ENCODE measurements at places on chromosomes 1 and 21.

- no peak for DNase-seq
These were observed 184.3 kb downstream of the NEGR1 start for GRCh38 chr1:72097851-72098570.

- DNase-seq, result no peak
These were observed 19.8 kb downstream of the ATP1A1 start for GRCh38 chr1:116392717-116393404.

- DNase-seq, result no peak
These were observed 177.3 kb downstream of the ZSCAN20 start for GRCh38 chr1:33649759-33650158.

DNA sequence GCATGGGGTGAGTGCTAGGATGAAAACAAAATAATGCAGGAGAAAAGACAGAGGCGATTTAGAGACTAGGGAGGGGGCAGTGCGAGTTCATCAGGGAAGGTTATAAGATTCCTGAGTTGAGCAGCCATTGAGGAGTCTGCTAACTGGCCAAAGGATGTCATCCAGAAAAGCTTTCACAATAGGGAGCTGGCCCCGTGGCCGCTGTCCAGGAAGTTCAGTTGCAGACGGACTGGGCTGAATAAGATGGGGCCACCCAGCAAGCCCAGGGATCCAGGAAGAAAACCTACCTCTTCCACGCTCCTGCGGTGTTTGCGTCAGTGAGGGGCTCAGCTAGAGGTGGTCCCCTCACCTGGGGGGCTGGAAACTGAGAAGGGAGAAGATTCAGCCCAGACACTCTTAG is 4.0 kb upstream of the PKP1 start:
- DNase-seq, result no peak

DNA sequence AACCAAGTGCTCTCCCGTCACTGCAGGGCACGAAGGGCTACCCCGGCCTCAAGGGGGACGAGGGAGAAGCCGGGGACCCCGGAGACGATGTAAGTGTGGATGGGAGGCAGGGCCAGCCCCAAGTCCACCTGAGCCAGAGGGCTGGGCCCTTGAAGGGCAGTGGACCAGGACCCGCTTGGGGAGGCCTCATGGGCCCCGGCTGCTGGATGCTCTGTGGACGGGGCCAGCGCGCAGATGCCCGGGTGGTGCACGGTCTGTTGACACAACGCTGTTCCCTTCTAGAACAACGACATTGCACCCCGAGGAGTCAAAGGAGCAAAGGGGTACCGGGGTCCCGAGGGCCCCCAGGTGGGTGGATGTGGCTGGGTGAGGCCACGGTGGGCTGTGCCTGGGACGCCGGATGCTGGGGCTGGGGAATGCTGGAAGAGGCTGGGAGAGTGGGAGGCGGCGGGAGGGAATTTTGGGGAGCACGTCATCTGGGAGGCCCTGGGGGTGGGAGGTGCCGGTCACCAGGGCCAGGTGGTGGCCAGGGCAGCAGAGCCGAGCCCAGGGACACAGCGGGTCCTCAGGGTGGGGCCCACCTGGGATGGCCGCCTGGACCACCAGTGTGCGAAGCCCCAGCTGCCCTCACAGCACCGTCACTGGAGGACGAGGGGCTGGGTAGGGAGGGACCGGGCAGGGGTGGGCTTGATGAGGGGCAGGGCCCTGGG is 17.5 kb downstream of the COL6A1 start:
- DNase-seq, result no peak

DNA sequence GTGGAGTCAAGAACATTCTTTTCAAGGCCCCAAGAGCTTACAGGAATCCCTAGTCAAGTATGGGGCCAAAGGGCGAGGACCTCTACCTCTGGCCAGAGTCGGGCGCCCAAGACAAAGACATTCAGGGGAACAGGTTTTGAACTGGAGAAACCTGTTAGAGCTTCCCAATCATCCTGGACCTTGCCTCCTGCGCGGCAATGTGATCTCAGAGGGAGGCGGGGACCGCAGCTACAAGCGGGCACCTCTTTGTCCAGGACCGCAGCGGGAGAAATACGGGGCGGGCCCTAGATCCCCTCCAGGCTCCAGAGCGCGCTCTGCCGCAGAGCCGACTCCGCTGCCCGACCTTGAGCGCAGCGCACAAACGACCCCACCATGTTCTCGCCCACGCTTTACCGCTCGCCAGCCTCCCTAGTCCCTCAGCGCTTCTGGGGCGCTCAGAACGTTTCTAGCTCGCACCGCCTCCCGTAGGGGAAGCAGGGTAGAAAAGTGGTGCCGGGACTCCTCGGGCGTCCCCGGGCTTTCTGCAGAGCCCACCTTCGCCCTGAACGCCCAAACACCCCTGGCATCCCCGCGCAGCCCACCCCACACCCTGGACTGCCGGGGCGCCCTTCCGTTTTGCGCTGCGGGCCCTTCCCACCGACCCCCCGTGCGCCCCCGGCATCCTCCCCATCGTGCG is 28.1 kb downstream of the RABIF start:
- DNase-seq, result peak; percentile 55

DNA sequence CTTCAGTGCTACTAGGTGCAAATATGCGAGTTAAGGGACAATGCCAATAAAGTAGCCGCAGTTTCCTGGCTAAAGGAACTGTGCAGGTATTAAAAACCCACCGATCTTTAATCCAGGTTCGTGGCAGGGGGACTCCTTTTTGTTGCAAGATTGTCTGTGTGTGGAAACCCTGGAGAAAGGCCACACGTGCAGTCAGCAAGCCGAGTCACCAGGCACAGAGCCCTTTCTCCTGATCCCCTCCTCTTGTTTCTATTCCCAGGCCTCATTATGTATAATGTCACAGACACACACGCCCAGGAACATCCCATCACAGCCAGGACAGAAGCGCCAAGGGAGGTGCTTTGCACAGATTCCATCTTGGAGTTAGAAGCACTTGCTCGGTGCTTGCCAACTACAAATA is 528.9 kb downstream of the KIF26B start:
- DNase-seq, result no peak

DNA sequence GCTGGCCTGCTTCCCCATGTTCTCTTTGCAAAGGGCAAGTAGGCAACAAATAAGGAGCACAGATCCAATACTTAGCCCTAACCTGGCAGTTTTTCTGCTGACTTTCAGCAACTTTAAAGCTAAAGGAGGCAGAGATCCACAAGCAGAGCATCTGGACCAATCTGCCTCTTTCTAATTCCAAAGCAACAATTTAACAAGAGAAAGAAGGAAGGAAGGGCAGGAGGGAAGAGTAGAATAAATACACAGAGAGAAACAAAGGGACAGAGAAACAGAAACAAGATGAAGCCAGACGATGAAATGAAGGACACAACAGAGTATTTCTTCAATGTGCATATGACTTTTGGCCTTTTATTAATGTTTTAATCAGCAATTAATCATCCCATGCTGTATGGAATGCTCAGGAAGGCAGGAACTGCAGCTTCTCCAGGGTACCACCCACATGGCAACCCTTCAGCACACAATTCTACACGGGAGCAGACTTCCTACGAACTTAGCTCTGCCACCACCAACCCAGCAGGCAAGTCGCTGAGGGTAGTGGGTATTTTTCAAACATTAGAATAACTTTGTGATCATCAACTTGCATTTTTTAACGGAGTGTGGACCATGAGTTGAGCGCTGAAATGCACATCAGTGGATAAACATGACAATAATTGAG is 15.3 kb downstream of the CLCC1 start:
- no peak for DNase-seq

GRCh38 chr1:37038227-37039093 is 4.1 kb upstream of the GRIK3 start:
- DNase-seq, result no peak

DNA sequence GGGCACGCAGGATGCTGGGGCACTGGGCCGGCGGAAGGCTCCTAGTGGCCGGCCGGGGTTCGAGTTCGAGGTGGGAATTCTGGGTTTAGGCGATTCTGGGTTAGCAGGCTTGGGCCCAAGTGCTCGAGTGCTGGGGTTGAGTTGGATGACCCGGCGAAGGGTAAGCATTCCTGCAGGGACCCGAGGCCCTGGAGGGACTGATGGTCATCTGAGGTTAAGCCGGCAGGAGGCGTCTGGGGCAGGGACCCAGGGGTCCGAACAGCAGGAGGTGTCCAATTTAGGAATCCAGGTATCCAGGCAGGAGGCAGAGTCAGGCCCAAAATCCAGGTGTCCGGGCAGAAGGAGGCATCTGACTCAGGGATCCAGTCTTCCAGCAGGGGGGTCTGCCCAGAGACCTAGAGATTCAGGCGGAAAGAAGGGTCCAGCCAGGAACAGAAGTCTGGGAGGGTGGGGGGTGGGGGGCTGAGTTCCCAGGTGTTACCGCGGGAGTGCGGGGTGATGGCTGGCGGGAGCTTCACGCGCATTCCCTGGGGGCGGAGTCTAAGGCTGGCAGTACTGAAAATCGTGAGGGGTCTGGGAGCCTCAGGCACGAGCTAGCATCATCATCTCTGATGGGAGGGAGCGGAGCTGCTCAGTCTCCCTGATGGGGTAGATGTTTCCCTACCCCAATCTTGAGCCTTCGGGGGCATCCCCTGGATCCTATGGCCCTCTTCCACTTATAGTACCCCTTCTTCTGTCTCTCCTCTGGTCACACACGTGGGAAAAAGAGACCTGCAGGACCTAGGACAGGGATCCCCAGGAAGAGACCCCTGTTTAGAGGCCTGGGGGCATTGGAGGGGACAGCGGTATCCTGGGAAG is 585 bp downstream of the GPR3 start:
- DNase-seq, result peak; percentile 23

- DNase-seq, result no peak
These were observed 10.5 kb upstream of the CNTN2 start for GRCh38 chr1:205032508-205032907.
